Hepatic stellate cell (primary cell): ENCODE measurements at places on chromosomes 5 and 9.

DNA sequence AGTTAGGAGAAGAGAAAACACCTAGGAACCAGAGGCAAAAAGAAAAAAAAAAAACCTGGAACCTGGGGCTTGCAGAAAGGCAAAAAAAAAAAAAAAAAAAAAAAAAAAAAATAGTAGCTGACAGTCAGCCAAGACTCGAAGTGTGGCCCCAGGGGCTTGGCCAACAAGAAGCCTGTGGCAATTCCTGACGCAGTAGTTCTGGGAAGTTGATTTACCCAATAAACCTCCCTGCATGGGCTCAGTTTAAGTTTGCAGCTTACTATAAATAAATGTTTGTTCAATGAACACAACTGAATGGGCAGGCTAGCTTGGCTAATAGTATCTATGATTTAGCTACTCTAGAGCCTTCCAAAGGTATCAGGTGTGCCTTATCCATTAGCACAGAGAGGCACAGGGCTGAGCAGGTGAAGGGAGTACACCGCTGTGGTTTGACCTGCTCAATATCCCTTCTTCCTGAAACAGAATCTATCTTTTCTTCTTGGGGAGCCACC, 21.3 kb upstream of the GLRX start:
- no peak for DNase-seq

GRCh38 chr9:70601000-70601951, 186.8 kb upstream of the KLF9 start:
- DNase-seq, result peak; percentile 72

- DNase-seq, result no peak
These were observed 30.7 kb upstream of the TNPO1 start for GRCh38 chr5:72785801-72786200.

GRCh38 chr9:109683521-109683920, 96.5 kb upstream of the PALM2AKAP2 start:
- DNase-seq, result no peak

- no peak for DNase-seq
These were observed 1.8 kb downstream of the SLC34A3 start for GRCh38 chr9:137232510-137232909.

- no peak for DNase-seq
These were observed 46.1 kb downstream of the NR6A1 start for GRCh38 chr9:124725068-124725452.

GRCh38 chr5:81021951-81022687, 62.0 kb downstream of the RASGRF2 start:
- no peak for DNase-seq

GRCh38 chr9:79759460-79759859, 187.7 kb downstream of the TLE4 start:
- no peak for DNase-seq

- DNase-seq, result no peak
These were observed 61.9 kb upstream of the ADAMTS16 start for GRCh38 chr5:5078009-5078897.

DNA sequence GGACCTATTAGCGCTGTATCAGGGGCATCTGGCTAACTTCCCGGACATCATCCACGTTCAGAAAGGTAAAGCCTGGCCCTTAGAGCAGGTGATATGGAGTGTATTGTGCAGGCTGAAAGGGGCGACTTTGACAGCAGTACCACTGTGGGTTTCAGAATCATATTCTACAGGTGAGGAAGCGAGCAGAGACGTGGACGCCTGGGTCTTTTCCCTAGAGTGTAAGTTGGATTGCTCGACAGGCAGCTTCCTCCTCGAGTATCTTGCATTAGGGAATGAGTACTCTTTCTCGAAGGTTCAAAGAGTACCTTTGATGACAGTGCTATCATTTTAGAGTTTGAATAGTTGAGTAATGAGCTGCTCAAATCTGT, 1.9 kb downstream of the SNX18 start:
- DNase-seq, result no peak

DNA sequence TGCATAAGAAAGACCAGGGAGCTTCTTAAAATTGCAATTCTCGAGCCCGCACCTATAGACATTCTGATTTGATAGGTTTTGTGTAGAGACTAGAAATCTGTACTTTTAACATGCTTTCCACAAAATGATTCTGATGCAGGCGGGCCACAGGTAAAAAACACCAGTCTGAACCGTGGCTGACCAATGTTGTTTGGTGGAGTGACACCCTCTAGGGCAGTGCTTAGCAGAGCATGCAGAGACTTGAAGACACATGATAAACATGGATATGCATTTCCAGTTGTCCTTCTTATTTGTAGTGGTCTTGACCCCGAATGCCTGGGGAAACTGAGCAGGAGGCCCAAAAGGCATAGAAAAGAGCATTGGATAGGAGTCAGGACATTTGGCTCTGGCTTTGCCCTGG, 10.5 kb upstream of the COL15A1 start:
- DNase-seq, result no peak

DNA sequence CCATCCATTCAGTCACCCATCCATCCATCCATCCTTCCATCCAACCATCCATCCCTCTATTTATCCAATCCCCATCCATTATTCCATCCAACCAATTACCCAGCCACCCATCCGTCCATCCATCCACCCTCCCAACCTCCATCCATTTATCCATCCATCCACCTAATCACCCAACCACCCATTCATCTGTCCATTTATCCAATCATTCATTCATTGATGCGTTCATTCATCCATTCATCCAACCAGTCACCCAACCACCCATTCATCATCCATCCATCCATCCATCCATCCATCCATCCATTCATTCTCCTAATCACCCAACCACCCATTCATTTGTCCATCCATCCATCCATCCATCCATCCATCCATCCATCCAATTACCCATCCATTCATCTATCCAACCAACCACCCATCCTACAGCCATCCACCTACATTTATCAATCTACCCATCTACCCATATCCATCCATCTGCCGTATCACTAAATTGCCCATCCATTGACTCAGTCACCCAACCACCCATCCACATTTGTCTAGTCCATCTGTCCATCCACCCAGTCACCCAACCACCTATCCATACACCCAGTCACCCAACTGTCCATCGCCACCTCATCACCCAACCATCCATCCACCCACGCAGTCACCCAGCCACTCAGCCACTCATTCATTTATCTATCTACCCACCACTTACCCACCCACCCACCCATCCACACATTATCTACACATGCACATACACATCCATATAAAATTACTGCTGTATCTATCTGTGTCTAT, 165.4 kb downstream of the TRIO start:
- no peak for DNase-seq

- no peak for DNase-seq
These were observed 14.3 kb downstream of the DAP start for GRCh38 chr5:10746711-10747110.

DNA sequence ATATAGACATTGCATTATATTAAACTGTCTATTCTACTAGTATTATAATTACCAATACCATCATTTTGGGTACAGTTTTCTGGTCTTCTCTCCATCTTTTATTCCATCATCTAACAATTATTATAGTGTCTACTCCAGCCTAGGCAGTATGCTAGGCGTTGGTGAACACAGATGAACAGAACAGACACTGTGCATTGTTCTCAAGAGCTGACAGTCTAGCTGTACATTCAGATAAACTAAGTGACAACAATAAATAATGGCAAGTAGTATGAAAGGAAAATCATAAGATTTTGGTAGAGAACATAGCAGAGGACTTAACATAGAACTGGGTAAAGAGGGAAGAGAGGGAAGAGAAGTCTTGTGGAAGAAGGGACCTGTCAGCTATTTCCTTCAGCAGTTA, 12.5 kb upstream of the SGCD start:
- DNase-seq, result no peak

GRCh38 chr9:88182501-88182900, 44.2 kb upstream of the SPATA31C2 start:
- no peak for DNase-seq

GRCh38 chr5:55027595-55027994, 3.5 kb downstream of the GZMK start:
- no peak for DNase-seq

GRCh38 chr5:135667673-135668072, 88.9 kb upstream of the CXCL14 start:
- no peak for DNase-seq

GRCh38 chr9:19411316-19411715, 2.5 kb downstream of the ACER2 start:
- DNase-seq, result no peak

DNA sequence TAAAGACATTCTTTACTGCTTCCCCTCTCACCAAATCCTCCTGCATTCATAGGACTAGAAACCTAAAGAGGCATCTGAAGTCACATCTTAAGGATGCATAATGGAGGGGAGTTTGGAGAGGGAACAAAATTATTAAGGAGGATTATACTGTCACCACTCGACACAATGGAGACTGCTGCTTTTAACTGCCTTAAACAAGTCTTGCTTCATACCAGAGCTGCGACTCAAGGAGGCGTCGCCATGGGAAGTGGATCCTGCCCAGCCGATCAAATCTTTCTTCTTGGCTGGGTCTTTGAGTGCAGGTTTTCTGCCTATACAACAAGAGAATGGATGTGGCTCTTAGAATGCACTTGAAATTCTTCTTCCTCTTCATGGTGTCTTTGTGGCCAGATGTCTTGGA, 66.7 kb upstream of the FOXE1 start:
- DNase-seq, result peak; percentile 35

- no peak for DNase-seq
These were observed 150.4 kb downstream of the HSPA4 start for GRCh38 chr5:133202066-133202665.

- no peak for DNase-seq
These were observed 2.1 kb downstream of the ANKRD33B start for GRCh38 chr5:10565785-10566542.

DNA sequence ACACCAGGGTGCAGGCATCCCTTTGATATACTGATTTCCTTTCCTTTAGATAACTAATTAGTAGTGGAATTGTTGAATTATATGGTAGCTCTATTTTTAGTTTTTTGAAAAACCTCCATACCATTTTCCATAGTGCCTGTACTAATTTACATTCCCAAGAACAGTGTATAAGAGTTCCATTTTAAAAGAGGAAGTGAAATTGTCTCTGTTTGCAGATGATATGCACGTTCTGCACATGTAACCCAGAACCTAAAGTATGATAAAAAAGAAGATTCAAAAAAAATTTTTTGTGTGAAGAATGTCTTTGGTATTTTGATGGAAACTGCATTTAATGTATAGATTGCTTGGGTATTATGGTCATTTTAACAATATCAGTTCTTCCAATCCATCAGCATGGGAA, 424.0 kb upstream of the CCNH start:
- no peak for DNase-seq

GRCh38 chr5:134435560-134435959, 23.9 kb upstream of the CDKN2AIPNL start:
- no peak for DNase-seq

DNA sequence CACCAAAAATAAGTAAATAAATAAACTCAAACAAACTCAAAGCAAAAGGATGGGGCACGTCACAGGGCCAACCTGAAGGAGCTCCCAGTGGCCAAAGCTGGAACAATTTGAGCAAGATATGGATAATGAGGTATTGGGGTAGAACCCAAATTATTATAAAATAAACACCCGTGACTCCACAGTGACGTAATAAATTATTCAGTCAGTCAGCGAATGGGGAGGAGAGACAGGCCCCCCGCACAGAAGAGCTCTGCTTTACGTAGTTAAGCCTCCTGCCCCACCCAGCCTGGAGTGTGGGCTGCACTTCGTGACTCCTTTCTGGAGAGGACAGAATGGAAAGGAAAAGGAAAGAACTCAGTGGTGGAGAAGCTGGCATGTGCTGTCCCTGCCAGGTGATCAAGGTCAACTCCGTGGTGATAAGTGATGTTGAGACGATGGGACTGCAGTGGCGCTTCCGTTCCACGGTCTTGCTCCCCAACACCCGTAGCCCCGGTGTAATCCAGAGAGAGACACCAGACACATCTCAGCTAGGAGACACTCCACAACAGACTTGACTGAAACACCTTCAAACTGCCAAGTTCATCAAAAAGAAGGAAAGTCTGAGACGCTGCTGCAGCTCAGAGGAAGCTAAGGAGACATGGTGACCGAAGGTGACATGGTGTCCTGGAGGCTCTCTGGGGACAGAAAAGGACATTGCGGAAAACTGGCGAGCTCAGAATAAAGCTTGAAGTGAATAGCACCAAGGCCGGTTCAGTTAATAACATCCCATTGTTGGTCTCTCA, 83.3 kb upstream of the COL5A1 start:
- DNase-seq, result no peak

- DNase-seq, result peak; percentile 69
These were observed 580 bp downstream of the ERAP1 start for GRCh38 chr5:96807075-96807654.

DNA sequence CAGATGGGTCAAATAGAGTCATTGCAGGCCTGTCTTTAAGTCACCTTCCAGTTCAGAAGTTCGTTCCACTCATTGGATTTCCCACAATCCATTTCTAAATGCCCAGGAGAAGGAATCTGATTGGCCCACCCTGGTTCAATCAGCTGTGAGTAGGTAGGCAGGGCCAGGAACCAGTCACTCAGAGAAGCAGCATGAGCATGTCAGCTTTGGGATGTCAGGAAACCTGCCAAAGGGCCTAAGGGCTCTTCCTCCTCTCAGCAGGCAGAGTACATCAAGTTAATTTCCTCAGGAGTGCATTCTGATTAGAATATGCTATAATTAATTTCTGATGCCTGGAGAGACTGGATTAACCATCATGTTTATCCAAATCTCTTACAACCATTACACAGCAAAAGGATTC, 412.9 kb upstream of the CCNH start:
- DNase-seq, result no peak

GRCh38 chr5:161086461-161086860, 234.4 kb upstream of the ATP10B start:
- peak; percentile 2 for DNase-seq

DNA sequence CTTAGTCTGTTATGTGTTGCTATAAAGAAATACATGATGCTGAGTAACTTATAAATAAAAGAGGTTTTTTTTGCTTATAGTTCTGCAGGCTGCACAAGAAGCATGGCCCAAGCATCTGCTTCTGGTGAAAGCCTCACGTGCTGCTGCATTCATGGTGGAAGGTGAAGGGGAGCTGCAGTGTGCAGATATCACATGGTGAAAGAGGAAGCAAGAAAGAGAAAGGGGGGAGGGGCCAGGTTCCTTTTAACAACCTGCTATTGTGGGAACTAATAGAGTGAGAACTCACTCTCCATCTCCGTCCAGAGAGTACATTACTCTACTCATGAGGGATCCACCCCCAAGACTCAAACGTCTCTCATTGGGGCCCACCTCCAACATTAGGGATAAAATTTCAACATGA, 12.5 kb upstream of the PARP8 start:
- no peak for DNase-seq

DNA sequence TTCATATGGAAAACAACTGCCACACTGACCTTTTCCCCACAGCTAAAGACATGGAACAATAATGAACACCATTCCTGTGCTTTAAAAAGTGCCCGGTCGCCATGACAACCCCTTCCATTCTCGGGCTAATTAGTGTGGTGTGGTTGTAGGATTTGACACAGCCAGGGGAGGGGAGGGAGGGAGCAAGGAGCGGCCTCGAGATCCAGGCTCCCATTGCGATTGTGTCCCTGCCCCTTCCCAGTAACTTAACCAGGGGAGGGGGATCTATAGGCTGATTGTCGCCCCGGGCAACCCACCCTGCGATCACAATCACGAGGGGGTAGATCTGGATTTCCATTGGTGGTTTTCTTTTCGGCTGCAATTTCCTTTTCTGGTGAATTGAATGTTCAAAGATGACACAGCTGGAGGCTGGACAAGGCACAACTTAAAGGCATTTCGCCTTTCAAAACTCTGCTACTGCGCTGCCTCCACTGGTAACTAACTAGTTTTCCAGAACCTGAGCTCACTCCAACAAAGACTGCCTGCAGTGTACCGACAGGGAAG, 96.7 kb upstream of the RETREG1 start:
- peak; percentile 34 for DNase-seq
